Endothelial cell of umbilical vein (primary cell): ENCODE measurements at places on chromosomes 1 and 21. TPM values are rescaled to one million over a fixed set of nuclear protein-coding genes. Genes with fewer than 3 reads are reported as not detected.
A peak's percentile ranks its signal among the peaks of the same experiment; 100 is the strongest.

GRCh38 chr1:153532769-153533599 lies 2.8 kb downstream of the S100A6 start:
- peaks cover 43% of the 10 kb centered on the region for H3K4me1 ChIP-seq
- peak overlapping the region; percentile 5 for H3K4me3 ChIP-seq
- H3K36me3 ChIP-seq: no peaks in the 10 kb centered on the region
- H3K27ac ChIP-seq: peak overlapping the region; percentile 96

DNA sequence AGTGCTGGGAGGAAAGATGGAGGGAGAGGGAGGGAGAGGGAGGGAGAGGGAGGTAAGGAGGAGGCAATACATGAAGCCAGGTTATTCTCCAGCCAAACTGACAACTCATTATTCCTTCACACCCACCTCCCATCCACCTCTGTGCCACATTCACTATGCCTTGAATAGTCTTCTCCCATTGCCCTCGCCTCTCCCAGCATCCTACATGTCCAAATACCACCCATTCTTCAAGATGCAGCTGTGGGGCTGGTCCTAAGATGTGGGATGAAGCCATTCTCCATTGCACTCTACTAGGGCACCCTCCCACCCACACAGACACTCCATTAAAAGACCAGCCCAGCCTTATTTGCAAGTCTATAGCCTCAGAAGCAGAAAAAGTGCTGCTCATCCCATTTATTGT lies 165.8 kb downstream of the RRAGC start:
- no peaks in the 10 kb centered on the region for H3K36me3 ChIP-seq
- DNase-seq: no peak
- no peak overlapping the region for H3K4me3 ChIP-seq
- no peak overlapping the region for H3K27ac ChIP-seq
- H3K27me3 ChIP-seq: no peaks in the 10 kb centered on the region

- no peak for DNase-seq
- H3K27me3 ChIP-seq: no peaks in the 10 kb centered on the region
- H3K27ac ChIP-seq: no peak overlapping the region
- H3K36me3 ChIP-seq: no peaks in the 10 kb centered on the region
- no peak overlapping the region for H3K4me3 ChIP-seq
- H3K4me1 ChIP-seq: no peaks in the 10 kb centered on the region
Measured at GRCh38 chr1:31509124-31510072, 66.9 kb upstream of the TINAGL1 start.

DNA sequence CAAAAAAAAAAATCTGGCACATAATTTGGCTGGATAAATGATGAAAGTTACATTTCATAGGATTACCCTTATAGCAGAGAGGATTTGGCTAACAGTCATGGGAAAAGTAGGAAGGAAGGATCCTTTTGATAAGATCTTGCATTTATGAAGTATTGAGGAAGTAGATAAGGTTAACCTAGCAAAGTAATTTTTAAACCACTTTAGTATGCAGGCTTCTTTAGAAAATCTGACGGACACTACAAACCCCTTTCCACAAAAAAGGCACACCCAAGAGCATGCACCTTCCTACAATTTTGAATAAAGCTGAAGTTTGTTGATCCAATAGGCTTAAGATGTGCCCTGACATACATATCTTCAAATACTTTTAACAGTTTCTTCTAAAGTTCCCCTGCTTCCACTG lies 275.2 kb downstream of the GRIK1 start:
- H3K4me3 ChIP-seq: no peak overlapping the region
- H3K4me1 ChIP-seq: peaks cover 12% of the 10 kb centered on the region
- H3K27me3 ChIP-seq: peaks cover 2% of the 10 kb centered on the region
- no peak overlapping the region for H3K27ac ChIP-seq
- H3K36me3 ChIP-seq: no peaks in the 10 kb centered on the region

GRCh38 chr1:165842671-165843129 lies 15.3 kb downstream of the UCK2 start:
- H3K4me1 ChIP-seq: peaks cover 31% of the 10 kb centered on the region
- H3K4me3 ChIP-seq: no peak overlapping the region
- H3K36me3 ChIP-seq: no peaks in the 10 kb centered on the region
- DNase-seq: peak; percentile 35
- H3K27ac ChIP-seq: no peak overlapping the region
- no peaks in the 10 kb centered on the region for H3K27me3 ChIP-seq

DNA sequence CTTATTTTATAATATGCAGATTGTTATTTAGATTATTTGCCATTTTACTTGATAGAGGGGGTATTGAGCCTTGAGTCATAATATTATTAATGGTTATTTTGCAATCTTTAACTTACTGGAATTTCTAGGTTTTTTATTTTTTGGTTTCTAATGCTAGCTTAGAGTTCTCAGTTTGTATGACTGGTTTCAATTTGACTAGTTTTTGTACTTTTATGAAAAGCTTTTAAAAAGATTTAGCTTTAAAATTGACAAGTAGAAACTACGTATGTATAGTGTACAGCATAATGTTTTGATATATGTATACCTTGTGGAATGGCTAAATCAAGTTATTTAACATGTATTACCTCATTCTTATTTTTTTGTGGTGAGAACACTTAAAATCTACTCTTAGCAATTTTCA lies 41.5 kb downstream of the CEP350 start:
- no peaks in the 10 kb centered on the region for H3K27me3 ChIP-seq
- H3K4me3 ChIP-seq: no peak overlapping the region
- H3K27ac ChIP-seq: no peak overlapping the region
- DNase-seq: no peak

DNA sequence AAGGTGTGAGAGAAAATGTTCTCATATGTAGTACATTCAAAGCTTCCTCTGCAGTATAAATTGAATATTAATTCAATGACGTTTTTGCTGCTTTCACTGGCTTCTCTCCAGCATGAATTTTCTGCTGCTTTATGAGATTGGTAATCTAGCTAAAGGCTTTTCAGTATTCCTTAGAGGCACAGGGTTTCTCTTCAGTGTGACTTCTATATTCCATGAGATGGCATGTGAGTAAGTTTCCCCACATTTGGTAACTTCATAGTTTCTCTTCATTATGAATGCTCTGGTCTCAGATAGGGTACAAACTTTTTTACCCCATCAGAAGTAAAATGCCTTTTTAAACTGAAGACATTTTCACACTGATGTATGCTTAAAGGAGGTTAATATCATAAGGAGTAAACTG lies 10.4 kb upstream of the KLF18 start:
- H3K4me3 ChIP-seq: no peak overlapping the region
- no peaks in the 10 kb centered on the region for H3K36me3 ChIP-seq
- H3K27ac ChIP-seq: no peak overlapping the region
- H3K27me3 ChIP-seq: no peaks in the 10 kb centered on the region
- H3K4me1 ChIP-seq: no peaks in the 10 kb centered on the region

- no peak for DNase-seq
- H3K36me3 ChIP-seq: no peaks in the 10 kb centered on the region
- no peaks in the 10 kb centered on the region for H3K4me1 ChIP-seq
- H3K4me3 ChIP-seq: no peak overlapping the region
Measured at GRCh38 chr1:233723387-233723786, 109.5 kb downstream of the KCNK1 start.

DNA sequence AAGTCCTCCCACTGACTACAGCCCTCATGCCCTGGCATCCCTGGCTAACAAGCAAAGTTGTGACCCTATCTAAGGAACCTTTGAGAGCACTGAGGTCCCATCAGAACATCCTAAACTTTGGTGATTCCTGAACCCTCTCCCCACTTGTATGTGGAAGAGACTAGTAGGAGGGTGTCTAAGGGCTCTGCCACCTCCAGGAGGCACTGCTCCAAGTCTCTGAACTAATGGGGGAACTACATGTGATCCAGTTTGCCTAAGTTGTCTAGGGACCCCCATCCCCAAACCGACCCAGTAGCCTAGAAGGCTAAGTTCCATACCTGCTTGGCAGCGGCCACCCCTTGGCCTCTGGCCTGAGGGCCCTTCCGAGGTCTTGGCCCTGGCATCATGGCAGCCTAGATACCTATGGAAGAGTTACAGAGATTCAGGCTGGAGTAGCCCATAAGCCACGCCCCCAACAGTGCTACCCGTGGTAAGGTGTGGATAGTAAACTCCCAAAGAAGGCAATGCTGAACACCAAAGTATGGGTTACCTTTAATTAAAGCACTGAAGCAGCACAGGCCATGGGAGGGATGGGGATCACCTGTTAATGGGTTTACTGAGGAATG lies 1.7 kb downstream of the CC2D1B start:
- no peaks in the 10 kb centered on the region for H3K27me3 ChIP-seq
- H3K4me1 ChIP-seq: peaks cover 11% of the 10 kb centered on the region
- no peak for DNase-seq
- no peak overlapping the region for H3K4me3 ChIP-seq
- H3K27ac ChIP-seq: no peak overlapping the region

DNA sequence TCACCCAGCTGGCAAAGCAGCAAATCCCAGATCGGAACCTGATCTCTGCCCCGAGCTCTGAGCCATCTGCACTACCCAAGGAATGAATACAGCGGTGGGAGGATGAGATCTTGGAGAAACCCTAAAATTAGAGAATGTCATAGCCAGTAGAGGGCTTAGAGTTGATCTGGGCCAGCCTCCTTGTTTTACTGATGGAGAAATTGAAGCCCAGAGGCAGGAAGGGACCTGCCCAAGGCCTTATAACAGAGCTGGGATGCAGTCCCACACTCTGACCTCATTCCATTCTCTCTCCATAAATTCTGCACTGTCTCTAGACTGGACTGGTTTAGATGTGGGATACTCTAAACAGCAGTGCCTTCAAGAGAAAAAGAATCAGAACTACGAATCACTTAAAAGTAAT lies 4.8 kb upstream of the SFN start:
- no peaks in the 10 kb centered on the region for H3K27me3 ChIP-seq
- H3K4me1 ChIP-seq: no peaks in the 10 kb centered on the region
- no peak overlapping the region for H3K4me3 ChIP-seq
- no peak for DNase-seq
- H3K27ac ChIP-seq: no peak overlapping the region

DNA sequence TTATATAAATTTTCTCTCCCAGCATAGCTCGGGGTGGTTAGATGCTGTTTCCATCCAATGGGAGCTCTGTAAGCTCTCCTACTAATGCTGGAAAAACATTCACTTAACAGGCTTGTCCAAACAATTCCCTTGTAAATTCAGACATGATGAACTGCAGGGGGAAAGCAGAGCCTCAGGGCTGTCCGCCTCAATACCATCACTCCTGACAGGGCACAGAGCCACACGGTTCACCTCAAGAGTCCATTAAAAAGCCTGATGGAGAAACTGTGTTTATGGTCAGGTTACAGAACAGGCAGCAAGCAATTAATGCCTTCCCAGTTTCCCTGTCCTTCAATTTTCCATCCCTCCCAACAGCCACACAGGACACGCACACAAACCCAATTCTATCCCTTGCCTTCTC lies 171.0 kb downstream of the BRINP2 start:
- no peaks in the 10 kb centered on the region for H3K36me3 ChIP-seq
- no peak overlapping the region for H3K27ac ChIP-seq
- H3K27me3 ChIP-seq: no peaks in the 10 kb centered on the region
- no peak overlapping the region for H3K4me3 ChIP-seq
- no peak for DNase-seq

- H3K4me3 ChIP-seq: no peak overlapping the region
- no peaks in the 10 kb centered on the region for H3K27me3 ChIP-seq
- peaks cover 2% of the 10 kb centered on the region for H3K36me3 ChIP-seq
- no peak for DNase-seq
- H3K27ac ChIP-seq: no peak overlapping the region
- no peaks in the 10 kb centered on the region for H3K4me1 ChIP-seq
Measured at GRCh38 chr1:167763525-167764220, 41.9 kb downstream of the MPZL1 start.

DNA sequence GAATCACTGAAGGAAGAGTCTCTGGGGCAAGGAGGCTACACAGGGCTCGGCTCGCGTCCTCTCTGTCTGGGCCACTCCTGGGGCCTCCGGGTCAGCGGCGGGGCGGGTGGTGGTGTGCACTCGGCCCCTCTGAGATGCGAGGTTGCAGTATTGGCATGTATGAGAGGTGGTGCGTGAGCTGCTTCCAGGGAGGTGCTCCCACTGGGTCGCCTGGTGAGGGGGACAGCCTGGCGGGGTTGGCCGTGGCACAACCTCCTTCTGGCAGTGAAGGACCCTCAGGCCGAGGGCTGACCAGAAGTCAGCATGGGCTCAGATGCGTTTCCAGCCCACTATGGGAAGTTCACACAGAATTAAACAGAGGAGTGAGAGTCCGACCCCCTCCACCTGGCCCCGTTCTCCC lies 38.5 kb upstream of the COL18A1 start:
- no peaks in the 10 kb centered on the region for H3K36me3 ChIP-seq
- peak overlapping the region; percentile 96 for H3K27ac ChIP-seq
- DNase-seq: no peak
- peaks cover 42% of the 10 kb centered on the region for H3K4me1 ChIP-seq
- H3K4me3 ChIP-seq: no peak overlapping the region

DNA sequence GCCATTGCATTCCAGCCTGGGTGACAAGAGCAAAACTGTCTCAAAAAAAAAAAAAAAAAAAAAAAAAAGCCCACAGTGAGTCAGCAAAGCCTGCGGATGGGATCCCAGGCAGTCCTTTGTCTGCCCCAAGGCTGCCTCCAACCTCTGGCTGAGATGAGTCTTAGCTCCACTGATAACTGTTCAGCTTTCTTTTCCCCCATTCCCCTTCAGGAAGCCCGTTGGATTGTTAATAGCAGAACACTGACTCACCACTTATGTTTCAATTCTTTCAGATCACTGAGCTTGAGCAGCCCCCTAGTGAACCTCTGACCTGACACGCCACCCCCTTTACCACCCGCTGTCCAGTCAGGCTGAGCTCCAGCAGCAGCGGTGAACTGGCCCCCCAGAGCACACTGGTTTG lies 57.5 kb downstream of the ERG start:
- H3K27me3 ChIP-seq: no peaks in the 10 kb centered on the region
- H3K4me3 ChIP-seq: no peak overlapping the region
- peak; percentile 89 for DNase-seq
- peaks cover 31% of the 10 kb centered on the region for H3K36me3 ChIP-seq

DNA sequence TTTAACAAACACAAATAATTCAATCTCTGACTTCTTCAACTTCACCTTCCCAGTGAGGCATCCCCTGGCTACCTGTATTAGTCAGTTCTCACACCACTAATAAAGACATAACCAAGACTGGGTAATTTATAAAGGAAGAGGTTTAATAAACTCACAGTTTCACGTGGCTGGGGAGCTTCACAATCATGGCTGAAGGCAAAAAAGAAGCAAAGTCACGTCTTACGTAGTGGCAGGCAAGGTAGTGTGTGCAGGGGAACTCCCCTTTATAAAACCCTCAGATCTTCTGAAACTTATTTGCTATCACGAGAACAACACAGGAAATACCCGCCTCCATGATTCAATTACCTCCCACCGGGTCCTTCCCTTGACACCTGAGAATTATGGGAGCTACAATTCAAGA lies 478.5 kb downstream of the ADGRL2 start:
- H3K4me3 ChIP-seq: no peak overlapping the region
- no peaks in the 10 kb centered on the region for H3K36me3 ChIP-seq
- no peaks in the 10 kb centered on the region for H3K27me3 ChIP-seq

Gene LCE3D
- total RNA-seq: not detected in 2 replicates

Gene LCE2D
- not detected in 2 replicates for total RNA-seq

Gene LENEP
- total RNA-seq: 0.64 and 0.88 TPM in 2 replicates

Gene OPRD1
- not detected in 2 replicates for total RNA-seq

Gene CYP4A22
- not detected in 2 replicates for total RNA-seq

Gene E2F2
- 5.0 and 5.6 TPM in 2 replicates for total RNA-seq

Gene GPR153
- 2.8 and 3.1 TPM in 2 replicates for total RNA-seq

Gene ZBTB7B
- total RNA-seq: 20.0 and 24.0 TPM in 2 replicates

Gene C1orf52
- total RNA-seq: 26.7 and 29.1 TPM in 2 replicates

Gene ANGPTL3
- not detected in 2 replicates for total RNA-seq

Gene H6PD
- total RNA-seq: 29.0 and 40.1 TPM in 2 replicates
